IMR-90 (cell line): ENCODE measurements at places on chromosomes 4 and X. TPM values are rescaled to one million over a fixed set of nuclear protein-coding genes. Genes with fewer than 3 reads are reported as not detected.

- no peak for DNase-seq
Observed at GRCh38 chrX:84259868-84260267, 71.9 kb upstream of the RPS6KA6 start.

The SERTM2 gene
- polyA plus RNA-seq = 0.03 and 0.07 TPM in 2 replicates

DNA sequence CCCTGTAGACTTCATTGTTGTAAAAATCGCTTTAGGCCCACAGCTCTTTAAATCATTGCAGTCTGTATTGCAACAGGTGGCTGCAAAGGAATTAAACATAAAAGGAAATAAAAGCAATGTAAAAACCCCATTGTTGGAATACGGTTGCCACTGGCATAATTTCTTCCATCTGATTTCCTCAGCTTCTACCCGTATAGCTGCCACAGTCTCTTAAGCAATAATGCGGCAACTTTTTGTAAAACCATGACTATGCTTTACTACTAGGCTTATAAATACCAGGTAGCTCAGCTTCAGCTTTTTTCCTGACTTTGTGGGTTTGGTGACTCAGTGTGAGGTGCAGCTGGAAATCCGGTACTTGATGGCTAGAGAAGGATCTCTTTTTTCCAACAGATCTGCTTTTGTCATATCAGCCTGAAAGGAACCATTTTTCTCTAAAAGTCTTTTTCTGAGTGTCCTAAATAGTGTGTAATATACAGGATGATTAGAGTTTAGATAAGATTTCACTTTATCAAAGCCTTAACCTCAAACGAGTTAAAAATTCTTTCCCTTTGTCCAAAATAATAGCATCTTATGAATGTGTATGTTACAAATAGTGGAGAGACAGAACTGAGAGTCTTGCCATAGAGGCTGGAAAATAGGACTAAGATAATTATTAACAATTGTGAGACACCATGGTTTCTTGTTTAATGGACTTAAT, 268.0 kb downstream of the ADGRL3 start:
- DNase-seq = peak; percentile 58

The SMR3B gene
- not detected in 2 replicates for polyA plus RNA-seq

DNA sequence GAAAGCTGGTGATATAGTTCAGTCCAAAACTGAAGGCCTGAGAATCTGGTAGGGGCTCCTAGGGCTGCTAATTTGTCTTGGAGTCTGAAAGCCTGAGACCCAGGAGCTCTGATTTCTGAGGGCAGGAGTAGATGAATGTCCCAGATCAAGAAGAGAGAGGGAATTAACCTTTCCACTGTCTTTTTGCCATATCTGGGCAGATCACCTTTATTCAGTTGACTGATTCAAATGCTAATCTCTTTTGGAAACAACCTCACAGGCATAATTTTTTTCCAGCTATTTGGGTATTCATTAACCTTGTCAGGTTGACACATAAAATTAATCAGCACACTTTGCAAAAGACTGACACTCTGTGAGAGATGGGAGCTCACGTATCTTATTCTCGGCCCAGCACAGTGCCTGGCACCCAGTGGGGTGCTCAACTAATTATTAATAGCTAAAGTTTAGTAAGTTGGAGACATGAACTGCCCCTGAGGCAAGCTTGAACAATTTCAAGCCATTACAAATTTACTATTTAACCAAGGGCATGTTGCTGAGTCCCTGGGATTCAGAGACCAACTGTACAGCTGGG, 114.3 kb downstream of the CPEB2 start:
- no peak for DNase-seq

DNA sequence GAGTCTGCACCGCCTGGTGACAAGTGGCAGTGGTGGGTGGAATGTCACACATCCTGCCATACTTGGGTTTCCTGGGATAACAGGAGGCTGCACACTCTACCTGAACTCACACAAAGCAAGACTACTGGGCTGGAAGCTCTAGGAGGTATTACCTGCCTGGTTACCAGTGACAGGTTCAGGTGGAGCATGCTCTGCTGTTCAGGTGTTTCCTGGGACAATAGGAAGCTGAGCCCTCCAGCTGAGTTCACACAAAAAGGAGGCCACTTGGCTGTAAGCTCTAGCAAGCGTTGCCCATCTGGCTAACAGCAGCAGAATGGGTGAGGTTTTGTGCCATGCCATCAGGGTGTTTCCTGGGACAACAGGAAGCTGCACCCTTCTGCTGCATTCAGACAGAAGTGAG, 17.4 kb upstream of the UGT2B7 start:
- DNase-seq = no peak

DNA sequence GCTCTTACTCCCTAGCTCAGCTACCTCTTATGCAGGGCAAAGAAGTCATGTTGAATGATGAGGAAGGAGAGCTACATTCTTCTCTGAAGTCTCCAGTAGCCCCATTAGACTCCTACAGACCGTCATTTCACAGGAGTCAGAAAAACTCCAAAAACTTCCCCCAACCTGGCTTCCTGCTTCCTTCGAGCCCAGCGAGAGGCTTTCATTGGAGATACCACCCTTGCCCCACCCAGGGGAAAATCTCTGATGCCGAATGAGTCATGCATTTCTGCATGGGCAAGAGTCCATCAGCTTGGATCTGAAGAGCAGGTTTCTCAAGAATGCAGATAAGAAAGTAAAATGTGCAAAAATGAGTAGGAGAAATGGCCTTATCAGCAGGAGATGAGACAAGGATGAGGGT, 53.0 kb downstream of the ARSF start:
- DNase-seq = no peak

- no peak for DNase-seq
Observed at GRCh38 chr4:38241541-38241940, 281.3 kb downstream of the PTTG2 start.

DNA sequence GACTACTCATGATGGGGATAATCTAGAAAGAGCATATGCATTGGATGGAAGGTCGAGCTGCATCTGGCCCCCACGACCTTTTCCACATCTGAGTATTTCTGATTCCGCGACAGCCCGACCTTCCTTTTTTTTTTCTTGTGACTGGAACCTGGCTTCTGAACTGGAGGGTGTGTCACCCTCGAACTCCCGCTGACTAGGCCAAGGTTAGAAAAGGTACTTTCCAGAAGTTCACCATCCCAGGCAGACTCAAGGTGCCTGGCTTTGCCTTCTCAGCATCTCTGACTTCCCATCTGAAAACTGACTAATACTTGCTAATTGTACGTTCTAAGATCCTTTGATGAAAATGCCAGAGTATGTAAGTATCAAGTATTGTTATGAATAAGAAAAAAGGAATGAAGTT, 49.3 kb upstream of the CD40LG start:
- no peak for DNase-seq
